ENCODE measurements at places on chromosomes 5 and 9. TPM values are rescaled to one million over a fixed set of nuclear protein-coding genes. Genes with fewer than 3 reads are reported as not detected.
A peak's percentile ranks its signal among the peaks of the same experiment; 100 is the strongest.

DNA sequence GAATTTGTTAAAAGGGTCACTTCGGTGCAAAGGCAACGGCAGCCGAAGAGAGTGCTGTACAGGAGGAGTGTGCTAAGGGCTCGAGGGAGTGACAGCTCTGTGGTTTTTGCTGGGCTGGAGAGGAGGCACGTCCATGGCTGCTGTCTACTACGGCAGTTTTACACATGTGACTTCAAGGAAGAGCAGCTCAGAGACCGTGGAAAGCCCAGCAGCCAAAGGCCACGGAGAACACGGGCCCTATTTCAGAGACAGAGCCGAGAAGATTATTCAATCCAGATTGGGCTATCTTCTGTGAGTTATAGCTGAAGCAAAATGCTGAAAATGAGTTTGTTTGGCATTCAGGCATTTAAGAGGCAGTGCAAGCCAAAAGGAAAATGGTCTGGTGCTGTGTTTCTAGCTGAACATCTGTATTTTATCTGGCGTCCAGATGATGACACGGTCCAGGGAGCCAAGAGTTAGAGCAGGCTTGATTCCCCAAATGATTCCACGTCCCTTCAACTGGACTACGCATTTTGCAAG, 96.4 kb downstream of the RFK start:
- DNase-seq, result no peak

KIF4B gene
- total RNA-seq, result not detected

TEX48 gene
- 1.6 TPM for total RNA-seq

- no peak for DNase-seq
These were observed 896 bp upstream of the PCSK5 start for GRCh38 chr9:75889577-75889976.

DNA sequence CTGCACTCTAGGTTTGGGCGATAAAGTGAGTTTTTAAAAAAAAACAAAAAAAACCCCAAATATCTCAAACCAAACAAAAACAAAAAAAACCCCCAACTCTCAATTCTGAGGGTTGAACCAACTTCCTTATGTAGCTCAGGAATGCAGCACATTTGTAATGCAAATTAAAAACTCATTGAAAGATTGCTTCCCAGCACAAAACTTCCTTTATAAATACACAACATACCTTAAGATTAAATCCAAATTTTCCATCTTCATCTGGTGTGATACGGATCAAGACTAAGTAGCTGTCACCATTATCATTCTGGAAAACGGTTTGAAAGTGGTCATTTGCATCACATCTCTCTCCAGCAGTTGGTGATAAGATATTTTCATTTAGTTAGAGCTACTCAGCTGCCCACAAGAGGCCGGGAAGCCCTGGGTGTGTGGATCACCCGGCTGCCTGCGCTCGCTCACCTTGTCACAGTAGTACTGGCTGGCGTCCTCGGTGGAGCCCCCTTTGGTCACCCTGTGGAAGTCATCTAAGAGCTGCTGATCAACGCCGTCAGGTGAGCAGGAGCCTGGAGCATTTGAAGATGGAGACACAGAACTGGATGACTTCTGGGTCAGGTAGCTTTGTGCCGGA, 88.2 kb downstream of the PTPN3 start:
- DNase-seq, result peak; percentile 50

Measured in activated CD8-positive, alpha-beta memory T cell treated with anti-CD3 and anti-CD28 coated beads, Interleukin-2, amount 10 ng/mL, durations not matched to agents 7 days and 5 days (primary cell).